ENCODE measurements at places on chromosomes 2 and 18.

DNA sequence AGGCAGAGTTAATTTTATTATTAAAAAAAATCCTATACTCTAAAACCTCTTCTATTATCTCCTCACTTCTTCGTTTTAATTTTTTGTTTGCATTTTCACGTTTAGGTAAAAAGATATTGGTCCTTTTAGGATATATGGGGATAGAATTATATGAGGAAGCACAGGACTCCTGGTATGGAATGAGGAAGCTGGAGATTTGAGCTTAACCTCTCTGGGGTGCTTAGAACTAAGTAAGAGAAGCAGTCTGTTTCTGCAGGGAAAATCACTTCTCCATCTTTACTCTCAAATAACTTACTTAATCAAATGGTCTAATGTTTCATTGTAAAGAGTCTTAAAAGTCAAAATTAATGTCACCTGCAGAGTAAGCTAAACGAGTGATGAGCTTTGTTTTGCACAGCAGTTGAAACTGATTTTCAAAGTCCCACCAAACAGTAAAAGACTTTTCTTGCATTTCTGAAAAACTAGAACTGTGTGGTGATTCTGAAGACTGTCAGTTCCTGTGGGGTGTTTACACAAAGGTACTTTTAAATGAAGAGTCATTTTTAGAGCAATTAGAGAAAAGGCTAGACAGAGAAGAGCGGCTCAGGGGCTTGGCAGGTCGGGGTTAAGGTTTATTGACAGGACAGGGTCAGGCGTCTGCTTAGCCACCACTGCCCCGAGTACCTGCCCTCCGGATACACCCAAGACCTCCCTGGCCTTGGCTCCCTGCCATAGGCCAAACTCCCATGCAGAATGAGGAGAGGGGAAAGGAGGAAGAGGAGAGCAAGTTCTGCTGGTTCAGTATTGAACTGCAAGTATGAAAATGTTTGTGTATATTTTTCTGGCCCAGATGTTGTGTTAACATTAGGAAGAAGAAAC, 21.6 kb downstream of the METAP1D start:
- DNase-seq = no peak

DNA sequence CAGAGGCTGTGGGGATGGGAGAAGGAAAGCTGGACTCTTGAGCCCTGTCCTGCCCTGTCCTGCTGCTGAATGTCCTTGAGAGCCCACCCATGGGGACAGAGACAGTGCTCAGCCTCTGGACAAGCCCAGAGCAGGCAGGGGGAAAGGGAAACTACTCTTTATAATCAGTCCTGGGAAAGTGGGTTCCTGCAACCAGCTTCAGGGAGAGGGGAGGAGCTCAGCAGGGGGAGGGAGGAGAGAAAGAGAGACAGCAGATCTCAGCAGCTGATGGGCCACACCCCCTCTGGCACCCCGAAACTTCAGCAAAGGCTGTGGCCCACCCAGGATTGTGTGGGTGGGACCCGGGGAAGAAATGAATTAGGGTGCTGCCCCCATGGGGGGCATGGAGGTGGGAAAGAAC, 11.6 kb downstream of the ECEL1 start:
- DNase-seq = no peak

DNA sequence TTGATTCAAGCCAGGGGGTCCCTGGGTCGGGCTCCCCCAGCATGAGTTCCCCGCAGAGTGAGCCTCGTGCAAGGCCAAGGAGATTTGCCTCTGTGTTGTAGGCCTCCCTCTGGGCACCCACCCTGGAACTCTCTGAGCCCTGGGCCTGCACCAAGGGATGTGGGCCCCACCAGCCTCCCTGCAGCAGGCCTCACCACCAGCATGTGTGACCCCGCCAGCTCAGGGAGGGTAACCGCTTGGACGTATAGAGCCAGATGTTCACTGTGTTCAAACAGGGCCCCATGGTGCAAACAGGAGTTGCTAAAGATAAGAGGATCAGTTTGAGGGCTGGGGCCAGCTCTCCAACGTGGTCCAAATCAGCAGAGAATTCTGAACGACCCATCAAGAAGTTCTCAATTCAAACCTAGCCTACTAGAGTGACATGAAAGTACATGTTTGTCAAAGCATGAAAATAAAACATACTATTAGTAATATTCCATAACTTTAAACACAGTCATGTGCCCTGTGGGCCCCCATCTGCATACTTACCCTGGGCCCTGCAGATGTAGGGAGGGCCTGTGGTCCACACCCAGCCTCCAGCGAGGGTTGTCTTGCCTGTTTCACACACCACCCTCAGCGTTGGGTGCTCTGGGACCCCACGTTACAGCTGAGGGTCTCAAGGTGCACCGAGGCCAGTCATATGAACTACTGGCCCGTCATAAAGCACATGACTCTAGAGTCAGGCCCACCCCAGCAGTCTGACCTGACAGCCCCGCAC, 5.5 kb upstream of the TUBB6 start:
- no peak for DNase-seq

DNA sequence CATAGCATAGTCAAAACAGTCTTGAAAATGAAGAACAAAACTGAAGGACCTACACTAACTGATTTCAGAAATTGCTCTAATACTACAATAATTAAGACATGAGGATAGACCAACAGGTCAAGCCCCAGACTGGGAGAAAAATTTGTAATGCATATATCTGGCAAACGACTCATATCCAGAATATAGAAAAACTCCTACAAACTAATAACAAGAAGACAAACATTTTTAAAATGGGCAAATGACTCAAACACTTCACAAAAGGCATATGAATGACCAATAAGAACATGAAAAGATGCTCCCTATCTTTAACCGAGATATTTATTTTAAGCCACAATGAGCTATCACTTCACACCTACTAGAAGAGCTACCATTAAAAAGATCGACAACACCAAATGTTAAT, 14.2 kb downstream of the TGFBRAP1 start:
- DNase-seq = no peak

DNA sequence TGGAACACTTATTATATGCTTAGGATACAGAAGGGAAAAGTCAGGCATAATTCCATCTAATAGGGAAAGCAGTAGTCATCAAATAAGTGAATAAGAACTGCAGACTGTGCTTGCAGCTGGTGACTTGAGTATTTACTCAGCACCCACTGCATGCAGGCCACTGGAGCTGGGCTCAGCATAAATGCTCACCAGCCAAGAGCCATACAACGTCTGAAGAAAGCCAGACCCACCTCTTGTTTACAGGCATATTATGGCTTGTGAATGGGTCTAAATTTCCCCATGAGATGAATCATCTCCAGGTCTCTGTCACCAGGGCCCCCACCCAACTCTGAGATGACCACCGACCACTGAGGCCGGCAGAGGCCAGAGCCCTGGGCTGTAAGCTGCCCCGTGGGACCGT, 123.8 kb upstream of the PKDCC start:
- DNase-seq = no peak

- peak; percentile 16 for DNase-seq
Observed at GRCh38 chr2:201363857-201364560, 6.9 kb upstream of the FLACC1 start.

GRCh38 chr2:228700638-228701037, 519.2 kb upstream of the SPHKAP start:
- no peak for DNase-seq
